ENCODE measurements at places on chromosomes 13 and 19. TPM values are rescaled to one million over a fixed set of nuclear protein-coding genes. Genes with fewer than 3 reads are reported as not detected.

- DNase-seq = peak; percentile 39
Measured at GRCh38 chr13:112859817-112860190, 109.2 kb upstream of the MCF2L start.

- no peak for DNase-seq
Measured at GRCh38 chr19:46607448-46607841, 6.3 kb downstream of the CALM3 start.

GRCh38 chr19:39199025-39199424 is 2.3 kb downstream of the NCCRP1 start:
- DNase-seq = peak; percentile 9

- DNase-seq = no peak
Measured at GRCh38 chr19:39698535-39698934, 5.7 kb upstream of the LGALS14 start.

DNA sequence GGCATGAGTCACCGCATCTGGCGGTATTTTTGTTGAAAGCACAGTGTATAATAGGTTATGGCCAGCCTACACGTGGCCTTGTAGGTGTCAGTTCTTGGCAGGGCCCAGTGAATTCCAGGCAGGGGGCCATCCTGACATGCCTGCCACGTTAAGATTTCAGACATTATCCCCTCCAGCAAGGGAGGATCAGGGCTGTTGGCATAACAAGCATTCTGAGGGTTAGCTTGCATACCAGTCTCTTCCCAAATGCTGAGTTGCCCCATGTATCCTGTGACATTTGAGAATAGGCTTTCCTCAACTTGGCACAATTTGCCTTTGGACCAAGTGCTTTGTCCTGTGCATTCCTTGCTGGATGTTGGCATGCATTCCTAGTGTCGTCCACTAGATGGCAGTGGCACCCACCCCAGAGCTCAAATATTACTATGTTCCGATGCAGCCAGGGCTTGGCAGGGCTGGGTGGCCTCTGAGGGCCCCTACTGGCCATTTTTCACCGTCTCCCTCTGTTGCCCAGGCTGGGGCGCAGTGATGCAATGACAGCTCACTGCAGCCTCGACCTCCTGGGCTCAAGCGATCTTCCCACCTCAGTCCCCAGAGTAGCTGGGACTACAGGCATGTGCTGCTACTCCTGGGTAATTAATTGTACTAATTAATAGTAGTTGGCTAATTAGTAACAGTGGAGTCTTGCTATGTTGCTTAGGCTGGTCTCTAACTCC is 31.2 kb downstream of the NLRP12 start:
- peak; percentile 61 for DNase-seq

OR7C1 gene
- total RNA-seq = not detected

DNA sequence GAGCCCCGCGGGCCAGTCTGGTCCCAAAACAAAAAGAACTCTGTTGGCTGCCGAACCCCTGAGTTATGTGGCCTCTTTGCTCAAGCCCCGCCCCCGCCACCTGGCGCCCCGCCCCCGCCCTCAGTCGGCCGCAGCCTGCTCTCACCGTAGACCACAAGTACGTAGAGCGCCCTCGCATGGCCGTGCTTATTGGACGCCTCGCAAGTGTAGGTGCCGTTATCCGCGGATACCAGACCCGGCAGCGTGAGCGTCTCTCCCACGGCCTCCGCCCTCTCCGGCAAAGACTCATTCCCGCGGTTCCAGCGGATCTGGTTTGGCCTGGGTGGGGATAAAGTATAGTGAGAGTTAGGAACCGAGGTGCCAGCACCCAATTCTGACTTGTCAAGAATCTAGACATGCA is 5.5 kb upstream of the ZNF428 start:
- DNase-seq = no peak

- DNase-seq = no peak
Measured at GRCh38 chr19:29745253-29745652, 30.2 kb upstream of the C19orf12 start.

RDH8 gene
- total RNA-seq = not detected

GRCh38 chr13:100573121-100573520 is 15.5 kb downstream of the GGACT start:
- peak; percentile 56 for DNase-seq

DNA sequence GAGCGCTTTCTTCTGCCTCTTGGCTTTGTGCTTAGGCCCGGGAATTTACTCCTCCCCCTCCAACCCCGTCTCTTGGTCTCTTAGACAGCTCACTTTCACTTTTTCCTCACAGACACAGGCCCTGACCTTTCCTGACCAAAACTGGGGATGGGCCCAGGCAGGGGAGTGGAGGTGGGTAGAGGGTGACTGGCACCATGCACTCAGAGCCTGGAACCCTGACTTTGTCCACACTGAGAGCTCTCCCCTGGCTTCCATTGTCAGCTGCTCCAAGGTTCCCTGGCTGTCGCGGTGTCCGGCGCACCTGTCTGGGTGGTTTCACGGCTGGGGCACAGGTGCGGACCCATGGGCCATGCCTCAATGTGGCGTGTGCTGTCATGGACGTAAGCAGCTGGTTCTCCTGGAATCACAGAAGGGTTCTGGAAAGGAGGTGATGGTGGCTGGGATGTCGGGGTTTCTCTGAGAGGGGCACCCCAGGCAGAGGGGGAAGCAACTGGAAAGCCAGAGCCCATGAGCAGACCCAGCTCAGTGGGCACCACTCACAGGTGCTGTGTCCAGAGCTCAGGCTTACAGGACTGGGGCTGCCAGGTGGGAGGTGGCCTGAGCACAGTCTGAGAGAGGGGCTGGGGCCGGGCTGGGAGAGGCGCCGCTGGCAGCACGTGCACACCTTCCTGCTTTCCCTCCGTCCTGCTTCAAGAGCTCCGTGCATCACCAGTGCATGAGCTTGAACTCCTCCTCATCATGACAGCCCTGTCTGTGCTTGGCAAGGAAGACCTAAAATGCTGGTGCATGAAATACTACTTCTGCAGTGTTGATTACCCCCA is 28.0 kb upstream of the C1QTNF9 start:
- DNase-seq = no peak

DNA sequence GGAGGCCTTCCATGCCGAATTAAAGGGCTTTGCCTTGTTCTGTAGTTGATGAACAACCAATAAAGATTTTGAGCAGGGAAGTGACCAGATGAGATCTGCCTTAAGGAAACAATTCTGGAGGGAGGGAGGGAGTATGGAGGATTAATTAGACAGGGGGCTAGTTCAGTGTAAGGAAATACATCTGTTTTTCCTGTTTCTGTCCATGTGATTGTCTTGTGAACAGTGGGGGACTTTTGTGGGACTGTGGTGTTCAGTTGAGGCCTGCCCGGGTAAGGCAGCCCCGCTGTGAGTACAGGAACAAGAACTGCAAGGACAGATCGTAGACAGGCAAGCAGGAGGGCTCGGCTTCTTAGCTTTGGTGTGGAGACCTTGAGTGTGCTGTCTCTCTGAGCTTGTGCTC is 59.0 kb downstream of the DGKH start:
- DNase-seq = no peak

Data from astrocyte (in vitro differentiated cells and primary cell).